ENCODE measurements at places on chromosomes 2 and 18.

DNA sequence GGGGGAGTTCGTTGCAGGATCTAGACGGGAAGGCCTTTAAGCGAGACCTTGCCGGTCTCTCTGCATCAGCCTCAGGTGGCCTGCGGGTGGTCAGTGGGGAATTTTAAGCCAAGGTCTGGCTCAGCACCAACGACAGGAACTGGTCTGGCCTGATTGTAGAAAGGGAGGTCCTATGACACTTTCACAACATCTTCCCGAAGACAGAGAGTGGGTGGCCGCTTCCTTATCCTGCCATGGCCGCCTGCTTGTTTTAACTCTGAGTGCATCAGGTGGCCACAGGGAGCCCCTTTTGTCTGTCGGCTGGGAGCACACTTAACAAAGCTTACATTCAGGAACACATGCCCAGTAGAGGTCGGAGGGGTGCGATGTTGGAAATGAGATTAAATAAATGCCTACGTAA is 363.7 kb upstream of the MYT1L start:
- DNase-seq = no peak

DNA sequence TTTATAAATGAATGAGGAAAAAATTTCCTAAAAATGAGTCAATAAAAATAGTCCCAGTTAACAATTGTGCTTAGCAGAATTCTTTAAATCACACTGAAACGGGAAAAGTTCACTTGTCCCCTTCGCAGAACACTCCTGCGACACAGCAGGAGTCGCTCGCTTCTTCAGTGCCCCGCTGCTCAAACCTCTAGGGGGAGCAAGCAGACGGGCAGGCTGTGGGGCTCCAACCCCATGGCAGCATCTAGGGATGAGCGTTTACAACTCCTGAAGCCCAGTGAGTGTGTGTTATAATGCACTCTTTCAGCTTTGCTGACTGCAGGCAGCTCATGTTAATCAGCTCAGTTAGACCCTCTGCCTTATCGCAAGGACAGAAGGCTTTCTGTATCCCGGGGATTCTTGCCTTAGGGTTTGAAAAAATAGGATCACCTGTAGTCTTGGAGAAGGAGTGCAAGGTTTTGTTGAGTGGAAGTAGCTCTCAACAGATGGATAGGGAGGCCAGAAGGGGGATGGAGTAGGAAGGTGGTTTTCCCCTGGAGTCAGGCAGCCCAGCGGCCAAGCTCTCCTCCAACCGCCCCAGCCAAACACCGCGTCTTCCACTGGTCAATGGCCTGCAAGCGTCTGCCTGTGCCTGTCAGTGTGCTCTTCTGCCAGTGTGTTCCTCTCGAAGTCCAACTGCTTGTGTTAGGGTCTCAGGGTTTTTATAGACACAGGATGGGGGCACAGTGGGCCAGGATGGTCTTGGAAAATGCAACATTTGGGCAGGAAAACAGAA is 1977.7 kb upstream of the LRRTM1 start:
- no peak for DNase-seq

- no peak for DNase-seq
These were observed 140.5 kb downstream of the TPO start for GRCh38 chr2:1553671-1554295.

DNA sequence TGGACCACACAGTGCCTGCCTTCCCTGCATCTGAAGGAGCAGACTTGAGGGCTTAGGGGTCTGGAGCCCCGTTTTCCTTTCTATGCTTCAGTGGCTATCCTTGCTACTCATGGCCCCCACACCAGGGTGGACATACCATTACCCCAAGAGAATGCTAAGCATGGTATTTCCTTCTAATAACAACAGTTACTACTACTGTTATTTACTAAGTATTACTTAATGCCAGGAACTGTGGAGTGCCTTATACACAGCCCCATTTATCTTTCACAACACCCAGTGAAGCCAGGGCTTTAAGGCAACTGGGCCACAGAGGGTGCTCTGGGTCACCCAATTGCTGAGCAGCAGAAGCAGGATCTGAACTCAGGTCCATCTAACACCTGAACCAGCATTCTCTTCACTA is 5.8 kb upstream of the PAX8 start:
- no peak for DNase-seq

DNA sequence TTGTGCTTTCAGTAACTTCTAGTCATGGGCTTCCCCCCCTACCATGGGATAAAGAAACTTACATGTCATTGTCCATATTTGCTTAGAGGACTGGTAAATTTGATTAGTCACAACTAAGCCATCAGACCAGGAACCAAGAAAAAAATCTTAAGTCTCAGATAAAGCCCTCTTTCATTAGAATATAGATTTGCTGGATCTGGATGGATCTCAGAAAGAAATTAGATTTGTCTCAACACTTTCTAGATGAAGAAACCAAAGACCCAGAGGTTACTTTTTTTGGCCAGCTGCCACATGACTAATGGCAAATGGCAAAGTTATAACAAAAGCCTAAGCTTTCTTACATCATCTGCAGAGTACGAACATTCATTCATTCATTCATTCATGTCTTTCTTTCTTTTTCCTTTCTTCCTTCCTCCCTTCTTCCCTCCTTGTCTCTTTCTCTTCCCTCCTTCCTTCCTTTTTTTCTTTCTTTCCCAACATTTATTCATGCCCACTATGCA is 60.2 kb downstream of the CDCA7 start:
- no peak for DNase-seq

- no peak for DNase-seq
These were observed 128.9 kb upstream of the ITGB6 start for GRCh38 chr2:160328811-160329527.

DNA sequence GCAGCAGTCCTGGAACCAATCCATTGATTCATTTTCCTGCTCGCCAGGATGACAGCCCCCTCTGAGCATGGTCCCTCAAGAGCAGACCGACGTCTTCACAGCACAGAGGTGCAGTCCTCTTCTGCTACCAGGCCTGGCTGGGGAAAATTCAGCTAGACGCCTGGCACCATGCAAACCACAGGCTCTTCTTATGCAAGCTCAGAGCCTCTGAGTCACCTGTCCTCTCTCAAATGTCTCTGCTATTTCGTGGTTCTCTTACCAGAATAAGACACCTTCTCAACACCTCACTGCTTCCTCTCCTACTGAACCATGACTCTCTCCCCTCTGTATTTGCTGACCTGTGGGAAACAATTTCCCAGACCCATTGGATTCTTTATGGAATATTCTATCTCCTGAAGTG is 79.8 kb upstream of the CYRIA start:
- DNase-seq = no peak

DNA sequence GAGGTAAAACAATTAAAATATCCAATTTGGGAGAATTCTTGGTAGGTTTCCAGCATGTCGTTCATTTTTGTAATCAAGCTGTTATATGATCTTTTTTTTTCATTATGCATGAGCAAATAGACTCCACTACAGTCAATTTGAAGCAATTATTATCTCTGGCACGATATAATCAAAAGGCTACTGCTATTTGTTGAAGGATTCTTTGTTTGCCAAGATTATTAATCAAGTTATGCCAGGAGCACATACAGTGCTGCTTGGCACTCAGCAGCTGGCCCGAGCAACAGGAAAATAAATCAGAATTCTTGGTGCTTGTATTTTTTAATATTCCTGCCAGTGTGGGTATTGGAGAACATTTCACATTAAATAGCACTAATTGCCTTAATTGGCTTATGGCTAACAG is 279.5 kb downstream of the RND3 start:
- DNase-seq = peak; percentile 73

DNA sequence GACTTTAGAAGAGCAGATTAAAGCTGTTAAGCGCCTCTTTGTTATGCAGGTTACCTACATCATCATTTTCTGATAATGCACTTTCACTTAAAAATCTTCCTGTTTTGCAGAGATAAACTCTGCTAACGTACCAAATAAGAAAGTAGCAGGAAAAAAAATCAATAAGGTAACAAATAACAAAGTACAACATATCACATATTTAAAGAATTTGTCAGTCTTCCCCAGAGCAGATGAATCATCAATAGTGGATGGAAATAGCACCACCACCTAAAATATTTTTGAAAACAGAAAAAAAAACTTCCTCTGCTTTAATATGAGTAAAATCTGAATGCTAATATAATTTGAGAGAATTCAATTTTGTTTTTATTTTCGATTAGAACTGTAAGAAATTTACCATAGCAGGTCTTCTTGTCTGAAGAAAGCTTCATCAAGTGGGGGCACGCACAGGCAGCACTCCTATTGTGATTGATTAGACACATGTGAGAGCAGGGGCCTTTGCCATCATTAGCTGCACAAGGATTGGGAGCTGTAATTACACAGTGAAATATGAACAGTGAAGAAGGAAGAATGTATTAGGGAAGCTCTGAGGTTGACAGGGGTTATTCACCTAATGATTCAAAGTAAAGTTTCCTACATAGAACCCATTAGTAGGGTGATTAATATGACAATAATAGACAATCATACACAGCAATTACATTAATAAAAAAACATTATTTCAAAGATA is 1279.4 kb downstream of the LRP1B start:
- DNase-seq = no peak

DNA sequence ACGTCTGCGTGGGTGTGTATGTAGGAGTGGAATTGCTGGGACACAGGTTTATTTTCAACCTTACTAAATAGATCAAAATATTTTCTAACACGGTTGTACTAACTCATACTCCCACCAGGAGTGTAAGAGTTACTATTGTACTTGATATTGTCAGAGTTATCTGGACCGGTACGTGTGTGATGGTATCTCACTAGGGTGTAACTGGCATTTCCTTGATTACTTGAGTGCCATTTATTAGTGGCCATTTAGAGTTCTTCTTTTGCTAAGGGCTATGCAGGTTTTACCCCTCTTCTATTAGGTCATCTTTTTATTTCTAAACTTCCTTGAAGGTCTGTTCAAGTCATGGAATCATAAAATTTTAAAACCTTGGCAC is 33.5 kb downstream of the CENPO start:
- DNase-seq = no peak

DNA sequence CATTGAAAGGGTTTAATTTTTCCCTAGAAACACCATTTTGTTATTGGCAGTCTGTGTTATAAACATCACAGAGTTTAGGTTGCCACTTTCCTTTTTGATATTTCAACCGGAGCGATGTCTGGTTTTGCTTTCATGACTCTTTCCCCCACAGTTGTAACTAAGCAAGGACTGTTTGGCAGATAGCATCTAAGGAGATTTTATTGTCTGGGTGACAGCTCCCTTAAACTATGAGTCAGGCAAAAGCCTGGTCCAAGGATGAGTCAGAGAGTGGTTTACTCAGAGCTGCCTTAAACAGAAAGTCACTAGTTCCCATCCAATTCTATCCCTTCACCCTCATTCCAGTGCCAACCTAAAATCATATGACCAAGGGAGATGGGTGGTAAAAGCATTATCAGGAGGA is 341.6 kb upstream of the VWC2L start:
- no peak for DNase-seq

DNA sequence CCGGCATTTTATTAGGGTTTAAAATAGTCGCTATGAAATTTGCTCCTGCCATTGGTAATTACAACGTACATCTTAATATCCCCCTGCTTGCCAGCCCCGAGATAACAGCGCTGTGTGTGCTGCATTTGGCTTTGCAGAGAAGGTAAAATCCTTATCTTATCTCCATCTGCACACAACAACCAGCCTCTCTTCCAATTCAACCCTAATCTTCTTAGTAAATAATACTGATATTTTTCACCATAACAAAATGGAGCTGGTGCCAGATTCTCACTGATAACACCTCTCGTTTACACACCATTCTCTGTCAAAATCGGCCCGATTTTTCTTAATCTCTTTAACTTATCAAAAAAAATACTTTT is 61.4 kb upstream of the SIX3 start:
- no peak for DNase-seq

DNA sequence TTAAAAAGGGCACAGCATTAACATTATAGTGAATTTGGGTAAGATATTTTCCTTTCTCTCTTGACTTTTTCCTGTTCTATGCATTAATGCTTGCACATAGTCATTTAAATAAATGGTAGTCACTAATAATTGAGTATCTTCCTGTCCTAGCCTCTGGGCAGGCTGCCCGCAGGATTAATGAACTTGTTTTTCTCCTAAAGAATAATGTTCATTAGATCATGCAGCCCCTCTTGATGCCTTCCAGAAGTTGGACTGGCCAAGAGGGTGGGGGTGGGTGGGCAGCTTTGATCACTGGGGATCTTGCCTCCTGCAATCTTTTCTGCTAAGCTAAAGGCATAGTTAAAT is 514.5 kb upstream of the CDH2 start:
- DNase-seq = no peak

- no peak for DNase-seq
These were observed 99.2 kb upstream of the PTPRM start for GRCh38 chr18:7467708-7468466.

GRCh38 chr2:27162151-27163121 is 13.6 kb downstream of the TCF23 start:
- no peak for DNase-seq

DNA sequence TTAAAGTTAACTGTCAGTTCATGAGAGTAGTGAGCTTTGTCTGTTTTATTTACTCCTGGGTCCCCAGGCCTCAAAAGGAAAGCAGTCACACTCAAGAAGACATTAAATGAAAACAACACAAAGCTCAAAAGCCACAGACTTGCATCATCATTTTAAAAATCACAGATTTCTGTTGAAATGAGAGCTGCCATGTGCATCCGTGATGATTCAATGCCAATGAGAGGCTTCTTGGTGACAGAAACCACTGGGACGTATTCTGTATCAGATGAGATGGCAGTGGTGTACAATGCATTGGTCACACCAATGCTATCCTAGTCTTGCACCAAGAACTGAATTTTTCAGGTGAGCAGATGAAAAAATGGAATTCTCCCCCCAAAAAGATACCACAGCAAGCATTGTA is 204.8 kb downstream of the ANAPC1 start:
- DNase-seq = no peak

DNA sequence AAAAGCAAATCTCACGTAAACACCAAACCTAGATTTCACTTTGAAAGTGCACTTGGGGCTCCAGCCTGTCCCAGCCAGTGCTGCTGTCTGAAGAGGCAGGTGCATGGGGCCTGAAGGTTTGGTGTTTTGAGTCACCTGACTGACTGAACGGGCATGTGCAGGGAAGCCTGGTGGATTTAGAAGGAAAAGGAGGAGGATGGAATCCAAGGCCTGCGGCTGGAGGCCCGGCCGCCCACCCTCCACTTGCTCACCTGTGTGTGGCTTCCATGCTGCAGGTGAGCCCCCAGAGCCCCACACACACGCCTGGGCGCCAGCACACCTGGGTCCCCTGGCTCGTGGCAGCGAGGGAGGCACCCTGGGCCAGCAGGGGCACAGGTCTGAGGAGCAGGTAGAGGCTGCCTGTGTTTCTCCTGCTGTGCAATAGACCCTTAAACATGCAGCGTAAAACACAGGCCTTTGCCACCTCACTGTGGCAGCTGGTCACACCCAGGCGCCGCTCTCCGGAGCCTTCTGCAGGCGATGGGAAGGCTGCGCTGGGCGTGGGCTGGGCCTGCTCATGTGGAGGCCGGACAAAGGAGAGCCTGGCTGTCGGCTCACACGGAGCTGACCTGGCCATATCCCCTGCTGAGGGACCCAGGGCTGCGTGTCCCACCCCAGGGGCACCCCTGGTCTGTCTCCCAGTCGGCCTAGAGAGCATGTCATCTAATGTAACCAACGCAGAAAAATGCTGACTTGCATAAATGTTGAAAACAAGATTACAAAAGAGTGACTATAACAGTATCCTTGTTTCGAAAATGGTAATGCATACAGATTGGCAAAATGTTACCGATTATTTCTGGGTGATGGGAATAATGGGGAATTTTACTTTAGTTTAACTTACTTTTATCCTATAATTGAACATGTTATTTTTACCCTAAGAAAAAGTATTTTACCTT is 71.3 kb downstream of the TMEM18 start:
- no peak for DNase-seq

- DNase-seq = no peak
These were observed 39.5 kb downstream of the INPP4A start for GRCh38 chr2:98484121-98484557.

GRCh38 chr2:138490673-138491494 is 10.7 kb upstream of the SPOPL start:
- DNase-seq = no peak

GRCh38 chr2:64330281-64331113 is 123.5 kb upstream of the LGALSL start:
- peak; percentile 71 for DNase-seq
